NCI-H1092 treated with DMSO at 0.1 percent for 48 hours (cell line): ENCODE measurements at places on chromosomes 4 and X.

GRCh38 chr4:184893801-184894571 lies 68.2 kb upstream of the ACSL1 start:
- no peak for DNase-seq

GRCh38 chrX:88202149-88202548 lies 544.9 kb upstream of the CPXCR1 start:
- no peak for DNase-seq

DNA sequence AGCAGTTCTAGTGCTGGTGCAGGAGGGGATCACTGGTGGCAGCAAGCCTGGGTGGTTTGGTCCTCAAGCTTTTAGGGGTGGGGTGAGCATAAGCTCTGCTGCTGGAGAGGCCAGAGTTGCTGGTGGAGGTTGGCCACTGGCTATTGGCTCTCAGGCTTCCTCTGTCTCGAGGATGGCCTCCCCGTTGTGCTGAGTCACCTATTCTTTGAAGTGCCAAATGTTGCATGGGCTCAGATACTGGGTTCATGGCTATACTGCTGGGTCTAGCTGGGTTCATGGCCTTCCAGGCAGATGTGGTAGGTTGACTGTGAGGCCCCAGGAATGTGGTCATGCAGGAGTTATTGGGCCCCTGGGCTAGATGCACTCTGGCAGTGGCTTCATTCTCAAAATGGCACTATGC lies 466.3 kb downstream of the NAF1 start:
- no peak for DNase-seq

GRCh38 chr4:2260344-2261109 lies 1.4 kb downstream of the MXD4 start:
- DNase-seq: no peak

- DNase-seq: no peak
These were observed 114.6 kb downstream of the CPZ start for GRCh38 chr4:8707045-8707781.

- DNase-seq: no peak
These were observed 1447.2 kb downstream of the FSTL5 start for GRCh38 chr4:160716551-160716950.

- no peak for DNase-seq
These were observed 10.6 kb upstream of the CCNG2 start for GRCh38 chr4:77146186-77147078.
